CD4-positive, alpha-beta T cell (primary cell): ENCODE measurements at places on chromosomes 3 and 15.

GRCh38 chr3:189636048-189636447 is 4.9 kb downstream of the TP63 start:
- H3K4me3 ChIP-seq: no peak overlapping the region
- no peaks in the 10 kb centered on the region for H3K4me1 ChIP-seq
- DNase-seq: no peak
- H3K36me3 ChIP-seq: no peaks in the 10 kb centered on the region

- H3K27me3 ChIP-seq: peaks cover 13% of the 10 kb centered on the region
- no peak for DNase-seq
- H3K4me3 ChIP-seq: no peak overlapping the region
- no peak overlapping the region for H3K27ac ChIP-seq
These were observed 25.2 kb upstream of the CCDC39 start for GRCh38 chr3:180704532-180704931.

DNA sequence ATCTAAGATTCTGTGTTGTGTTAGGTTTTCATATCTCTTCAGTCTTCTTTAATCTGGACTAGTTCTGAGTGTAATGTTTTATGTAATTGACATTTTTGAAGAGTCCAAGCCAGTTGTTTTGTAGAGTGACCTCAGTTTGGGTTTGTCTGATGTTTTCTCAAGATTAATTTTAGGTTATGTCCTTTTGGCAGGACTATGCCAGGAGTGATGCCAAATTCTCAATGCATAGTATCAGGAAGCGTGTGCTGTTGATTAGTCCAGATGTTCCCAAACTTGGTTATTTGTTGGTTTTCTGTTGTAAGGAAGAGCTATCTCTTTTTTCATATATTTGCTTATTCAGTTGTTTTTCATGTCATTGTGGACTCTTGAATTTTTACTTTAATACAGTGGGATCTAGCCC is 32.6 kb downstream of the NMD3 start:
- no peak overlapping the region for H3K27ac ChIP-seq
- H3K27me3 ChIP-seq: no peaks in the 10 kb centered on the region
- H3K4me1 ChIP-seq: no peaks in the 10 kb centered on the region
- peaks cover 43% of the 10 kb centered on the region for H3K36me3 ChIP-seq
- no peak for DNase-seq

DNA sequence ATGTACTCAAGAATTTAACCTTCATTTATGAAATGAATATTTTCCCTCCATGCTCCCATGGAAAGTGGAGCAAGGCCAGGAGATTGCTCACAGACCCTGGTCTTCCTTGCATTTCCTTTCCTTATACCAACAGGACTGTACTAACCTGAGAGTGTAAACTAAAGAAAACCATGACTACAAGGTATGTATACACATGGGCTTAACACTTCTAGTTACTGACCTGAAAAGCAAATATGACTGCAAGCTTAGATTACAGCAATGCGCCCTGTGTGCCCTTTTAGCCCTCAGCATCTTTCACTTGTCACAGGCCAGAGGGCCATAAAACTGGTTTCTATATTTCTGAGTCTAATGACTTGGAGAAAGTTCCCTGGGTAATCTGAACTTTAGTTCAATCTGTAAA is 52.1 kb downstream of the NEK10 start:
- H3K27me3 ChIP-seq: no peaks in the 10 kb centered on the region
- no peak for DNase-seq
- no peaks in the 10 kb centered on the region for H3K4me1 ChIP-seq
- H3K36me3 ChIP-seq: no peaks in the 10 kb centered on the region
- H3K4me3 ChIP-seq: no peak overlapping the region

DNA sequence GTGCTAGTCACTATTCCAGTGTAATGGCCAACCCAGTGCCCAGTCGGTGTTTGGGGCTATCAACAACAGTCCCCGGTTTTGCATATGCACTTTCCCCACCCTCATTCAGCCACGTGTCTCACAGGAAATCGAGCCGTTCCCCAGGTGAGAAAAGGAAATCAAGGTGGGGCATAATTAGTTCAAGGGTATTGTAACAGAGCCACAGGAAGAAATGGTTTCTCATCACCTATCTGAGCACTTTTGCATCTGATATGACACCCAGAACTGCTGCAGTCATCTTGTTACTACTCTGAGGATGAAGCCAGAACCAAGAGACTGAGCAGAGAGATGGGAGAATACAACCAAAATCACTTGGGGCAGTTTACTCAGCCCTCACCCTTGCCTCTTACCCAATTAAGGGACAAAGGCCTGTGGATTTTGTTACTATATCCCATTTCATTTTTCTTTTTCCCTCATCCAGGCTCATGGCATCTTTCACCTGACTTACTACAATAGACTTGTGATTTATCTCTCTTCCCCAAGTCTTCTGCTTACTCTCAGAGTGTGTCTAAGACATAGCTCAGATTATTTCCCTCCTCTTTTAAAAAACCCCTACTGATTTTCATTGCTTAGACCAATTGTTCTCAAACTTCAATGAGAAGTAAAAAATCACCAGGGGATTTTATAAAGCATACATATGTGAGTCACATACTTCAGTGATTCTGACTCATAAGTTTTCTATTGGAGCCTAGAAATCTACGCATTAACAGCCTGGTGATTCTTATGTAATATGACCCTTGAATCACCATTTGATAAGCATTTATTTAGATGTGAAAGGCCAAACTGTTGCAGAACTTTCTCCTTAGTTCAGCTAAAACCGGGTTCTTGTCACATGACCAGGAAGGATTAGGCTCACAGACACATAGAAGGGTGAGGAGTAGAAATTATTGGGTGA is 40.5 kb downstream of the TRAT1 start:
- H3K4me1 ChIP-seq: peaks cover 18% of the 10 kb centered on the region
- no peaks in the 10 kb centered on the region for H3K27me3 ChIP-seq
- DNase-seq: peak; percentile 76

DNA sequence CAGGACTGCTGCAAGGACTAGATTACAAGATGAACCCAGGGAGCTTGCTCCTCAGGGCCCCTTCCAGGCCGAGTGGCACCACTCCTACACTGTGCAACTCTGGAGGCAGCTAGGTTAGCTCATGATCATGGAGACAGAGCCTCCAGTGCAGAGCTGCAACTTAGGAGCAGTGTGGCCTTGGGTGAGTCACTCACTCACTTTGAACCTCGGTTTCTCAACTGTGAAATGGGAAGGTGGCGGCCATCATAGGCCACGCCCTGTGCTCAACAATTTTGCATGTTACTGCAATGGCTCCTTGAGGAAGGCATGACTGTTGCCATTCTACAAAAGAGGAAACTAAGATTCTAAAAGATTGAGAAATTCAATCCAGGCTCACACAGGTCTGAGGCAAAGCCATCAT is 11.2 kb upstream of the CXCR6 start:
- peaks cover 7% of the 10 kb centered on the region for H3K4me1 ChIP-seq
- no peak overlapping the region for H3K4me3 ChIP-seq
- no peak for DNase-seq
- peaks cover 100% of the 10 kb centered on the region for H3K36me3 ChIP-seq
- no peaks in the 10 kb centered on the region for H3K27me3 ChIP-seq

- no peaks in the 10 kb centered on the region for H3K36me3 ChIP-seq
- DNase-seq: no peak
- H3K27ac ChIP-seq: no peak overlapping the region
- H3K27me3 ChIP-seq: no peaks in the 10 kb centered on the region
- H3K4me1 ChIP-seq: no peaks in the 10 kb centered on the region
These were observed 185.3 kb upstream of the UBE2E2 start for GRCh38 chr3:23017801-23018200.

GRCh38 chr3:188940573-188940932 is 231.2 kb upstream of the TPRG1 start:
- H3K27me3 ChIP-seq: no peaks in the 10 kb centered on the region
- H3K27ac ChIP-seq: no peak overlapping the region
- H3K4me1 ChIP-seq: no peaks in the 10 kb centered on the region
- no peaks in the 10 kb centered on the region for H3K36me3 ChIP-seq
- no peak for DNase-seq

- H3K27ac ChIP-seq: no peak overlapping the region
- peaks cover 6% of the 10 kb centered on the region for H3K36me3 ChIP-seq
- no peak for DNase-seq
- no peaks in the 10 kb centered on the region for H3K4me1 ChIP-seq
- H3K27me3 ChIP-seq: peaks cover 23% of the 10 kb centered on the region
These were observed 189.8 kb downstream of the ATP10A start for GRCh38 chr15:25673351-25673750.

DNA sequence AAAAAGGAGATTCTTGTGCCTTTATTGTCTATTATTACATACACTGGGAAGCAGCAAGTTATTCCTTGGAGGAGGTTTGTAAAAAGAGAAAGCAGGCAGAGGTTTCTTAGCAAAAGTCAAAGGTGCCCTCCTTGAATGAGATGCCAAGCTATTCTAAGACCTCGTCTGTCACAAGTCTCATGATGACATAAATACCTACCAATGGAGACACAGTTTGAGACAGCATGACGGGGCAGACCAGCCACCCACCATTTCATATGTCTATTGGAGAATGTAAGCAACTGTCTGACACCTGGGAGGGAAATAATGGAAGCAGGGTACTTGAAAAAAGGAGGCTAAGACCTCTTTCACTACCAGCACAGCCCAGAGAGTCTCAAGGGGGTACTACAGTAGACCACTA is 2.2 kb downstream of the RGMA start:
- no peak overlapping the region for H3K4me3 ChIP-seq
- H3K36me3 ChIP-seq: no peaks in the 10 kb centered on the region
- no peak overlapping the region for H3K27ac ChIP-seq
- DNase-seq: no peak
- peaks cover 73% of the 10 kb centered on the region for H3K27me3 ChIP-seq

- peaks cover 10% of the 10 kb centered on the region for H3K36me3 ChIP-seq
- peaks cover 23% of the 10 kb centered on the region for H3K4me1 ChIP-seq
- no peaks in the 10 kb centered on the region for H3K27me3 ChIP-seq
These were observed 14.8 kb downstream of the LYSMD4 start for GRCh38 chr15:99718421-99718820.

GRCh38 chr15:74398183-74398582 is 30.7 kb upstream of the CYP11A1 start:
- peaks cover 42% of the 10 kb centered on the region for H3K4me1 ChIP-seq
- no peaks in the 10 kb centered on the region for H3K27me3 ChIP-seq
- no peaks in the 10 kb centered on the region for H3K36me3 ChIP-seq
- no peak overlapping the region for H3K4me3 ChIP-seq

- DNase-seq: no peak
- H3K27me3 ChIP-seq: no peaks in the 10 kb centered on the region
- H3K36me3 ChIP-seq: no peaks in the 10 kb centered on the region
- no peaks in the 10 kb centered on the region for H3K4me1 ChIP-seq
These were observed 121.7 kb downstream of the CHDH start for GRCh38 chr3:53724566-53724965.

DNA sequence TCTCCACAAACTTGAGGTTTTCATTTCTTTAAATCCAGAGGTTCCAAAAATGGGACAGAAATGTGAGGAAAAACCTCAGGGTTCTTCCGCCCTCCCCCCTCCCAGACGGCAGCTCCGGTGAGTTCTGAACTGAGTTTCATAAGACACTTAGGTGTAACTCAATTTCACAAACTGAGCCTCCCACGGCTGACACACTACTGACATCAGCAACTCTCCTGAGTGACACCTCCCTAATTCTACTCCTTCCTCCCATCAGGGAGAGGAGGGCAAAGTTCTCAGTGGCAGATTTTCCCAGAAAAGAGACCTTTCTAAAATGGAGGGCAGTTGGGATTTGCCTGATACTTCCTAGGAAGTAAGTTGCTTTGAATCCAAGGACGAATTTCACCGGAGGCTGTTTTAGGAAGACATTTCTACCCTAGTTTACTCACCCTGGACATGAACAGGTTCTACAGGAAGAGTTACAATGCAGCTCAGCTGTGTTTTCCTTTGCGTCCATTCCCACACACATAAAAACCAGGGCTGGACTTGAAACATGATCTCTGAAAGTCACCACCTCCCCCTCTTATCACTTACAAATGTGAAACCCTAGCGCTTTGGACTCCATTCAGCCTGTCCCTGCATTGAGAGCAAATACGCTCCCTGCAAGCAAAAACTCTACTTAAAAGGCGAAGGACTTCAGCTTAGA is 78.1 kb upstream of the LMOD3 start:
- peak overlapping the region; percentile 74 for H3K4me3 ChIP-seq
- H3K36me3 ChIP-seq: peaks cover 13% of the 10 kb centered on the region
- DNase-seq: peak; percentile 43
- H3K4me1 ChIP-seq: peaks cover 25% of the 10 kb centered on the region

DNA sequence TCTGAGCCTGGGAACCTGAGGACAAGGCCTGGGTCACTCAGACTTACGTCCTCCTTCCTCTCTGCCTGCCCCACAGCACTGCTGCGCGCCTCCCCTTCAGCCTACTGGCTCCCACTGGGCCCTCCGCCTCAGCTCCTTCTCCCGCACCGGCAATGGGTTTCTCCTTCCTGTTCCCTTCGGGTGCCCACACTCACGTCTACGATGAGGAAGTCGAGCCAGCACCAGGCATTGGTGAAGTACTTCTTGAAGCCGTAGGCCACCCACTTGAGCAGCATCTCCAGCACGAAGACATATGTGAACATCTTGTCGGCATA is 70.0 kb downstream of the EXOG start:
- no peaks in the 10 kb centered on the region for H3K36me3 ChIP-seq
- H3K27ac ChIP-seq: no peak overlapping the region
- no peaks in the 10 kb centered on the region for H3K4me1 ChIP-seq

DNA sequence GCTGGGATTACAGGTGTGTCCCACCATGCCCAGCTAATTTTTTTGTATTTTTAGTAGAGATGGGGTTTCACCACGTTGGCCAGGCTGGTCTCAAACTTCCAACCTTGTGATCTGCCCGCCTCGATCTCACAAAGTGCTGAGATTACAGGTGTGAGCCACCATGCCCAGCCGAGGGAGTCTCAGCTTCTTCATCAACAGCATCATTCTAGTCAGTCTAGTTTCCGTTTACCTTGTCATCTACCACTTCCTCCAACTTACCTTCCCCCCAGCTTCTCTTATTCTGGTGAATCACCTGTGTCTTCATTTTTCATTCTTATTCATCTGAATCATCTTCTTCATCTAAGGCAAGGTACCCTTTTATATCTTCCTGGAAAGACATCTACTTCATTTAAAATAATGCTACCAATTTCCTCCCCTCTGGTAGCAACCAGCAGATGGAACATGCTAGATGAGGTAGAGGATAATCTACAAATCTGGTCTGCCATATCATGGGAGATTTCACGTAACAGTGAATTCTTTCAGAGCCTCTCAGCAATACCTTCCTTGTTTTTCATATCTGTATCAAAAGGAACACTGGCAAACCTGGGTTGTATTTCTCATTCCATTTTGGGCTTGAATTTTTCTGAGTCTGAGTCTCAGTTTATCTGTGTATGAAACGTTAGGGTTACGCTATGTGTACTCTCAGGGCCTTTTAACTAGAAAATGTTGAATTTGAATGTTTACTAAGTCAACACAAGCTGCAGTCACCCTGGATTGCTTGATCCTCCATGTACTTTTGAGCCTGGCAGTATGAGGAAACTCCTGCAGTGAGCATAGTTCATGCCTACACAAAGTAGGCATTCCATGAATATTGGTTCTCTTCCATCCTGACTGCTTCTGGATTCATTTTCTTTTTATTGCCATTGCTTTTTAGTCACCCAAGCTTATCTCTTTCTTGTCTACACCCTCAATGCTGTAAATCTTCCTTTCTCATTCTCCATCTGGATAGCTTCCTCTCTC is 16.8 kb downstream of the LPP start:
- no peak overlapping the region for H3K27ac ChIP-seq
- no peak for DNase-seq
- H3K4me1 ChIP-seq: peaks cover 23% of the 10 kb centered on the region
- H3K36me3 ChIP-seq: no peaks in the 10 kb centered on the region
